ENCODE measurements at places on chromosomes 6 and 20.

DNA sequence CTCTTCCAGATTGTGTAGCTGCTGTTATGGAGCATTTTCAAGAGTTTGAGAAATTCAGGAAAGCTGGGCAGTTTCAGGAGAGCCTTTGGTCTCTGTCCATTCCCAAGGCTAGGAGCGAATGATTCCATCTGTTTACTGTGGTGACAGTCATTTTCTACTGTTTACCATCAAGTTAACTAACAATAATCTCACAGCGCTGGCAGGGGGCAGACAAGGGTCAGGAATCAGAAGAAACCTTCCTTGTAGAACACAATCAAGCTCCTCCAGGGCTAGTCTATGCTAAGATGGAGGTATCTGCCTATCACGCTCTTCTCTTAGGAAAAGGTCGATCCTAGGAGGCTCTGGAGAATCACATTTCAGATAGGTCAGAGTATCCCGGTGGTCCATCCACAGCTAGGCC, 293.9 kb downstream of the KIF16B start:
- DNase-seq: no peak

DNA sequence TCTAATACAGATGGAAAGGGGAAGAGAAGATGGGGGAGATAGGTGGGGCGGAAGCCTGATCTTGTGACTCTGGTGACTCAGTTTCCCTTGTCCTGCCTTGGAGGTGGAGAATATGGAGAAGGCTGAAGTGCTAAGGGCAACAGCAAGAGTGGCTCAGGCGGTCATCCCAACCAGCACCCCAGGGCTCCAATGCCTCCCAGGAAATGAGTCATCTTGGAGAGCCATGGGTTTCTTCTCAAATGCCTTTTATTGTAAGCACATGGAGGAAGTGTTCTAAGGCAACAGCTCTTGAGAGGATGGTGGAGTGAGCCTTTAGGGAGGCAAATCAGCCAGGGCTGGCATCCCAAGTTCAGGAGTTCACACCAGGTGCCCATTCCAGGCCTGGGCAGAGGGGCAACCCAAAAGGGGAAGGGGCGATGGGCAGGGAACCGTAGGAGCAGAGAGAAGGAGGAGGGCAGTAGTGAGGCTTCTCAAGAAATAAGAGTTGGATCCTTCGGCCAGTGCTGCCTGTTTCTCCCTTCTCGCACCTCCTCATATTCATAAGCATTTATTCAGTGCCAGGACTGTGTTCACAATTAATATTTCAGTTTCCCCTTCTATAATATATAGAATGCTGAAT, 13.2 kb upstream of the AHCY start:
- peak; percentile 88 for DNase-seq

- no peak for DNase-seq
Observed at GRCh38 chr20:43165611-43166010, 24.1 kb downstream of the PTPRT start.

GRCh38 chr6:110590821-110591351, 114.5 kb upstream of the SLC22A16 start:
- peak; percentile 50 for DNase-seq

DNA sequence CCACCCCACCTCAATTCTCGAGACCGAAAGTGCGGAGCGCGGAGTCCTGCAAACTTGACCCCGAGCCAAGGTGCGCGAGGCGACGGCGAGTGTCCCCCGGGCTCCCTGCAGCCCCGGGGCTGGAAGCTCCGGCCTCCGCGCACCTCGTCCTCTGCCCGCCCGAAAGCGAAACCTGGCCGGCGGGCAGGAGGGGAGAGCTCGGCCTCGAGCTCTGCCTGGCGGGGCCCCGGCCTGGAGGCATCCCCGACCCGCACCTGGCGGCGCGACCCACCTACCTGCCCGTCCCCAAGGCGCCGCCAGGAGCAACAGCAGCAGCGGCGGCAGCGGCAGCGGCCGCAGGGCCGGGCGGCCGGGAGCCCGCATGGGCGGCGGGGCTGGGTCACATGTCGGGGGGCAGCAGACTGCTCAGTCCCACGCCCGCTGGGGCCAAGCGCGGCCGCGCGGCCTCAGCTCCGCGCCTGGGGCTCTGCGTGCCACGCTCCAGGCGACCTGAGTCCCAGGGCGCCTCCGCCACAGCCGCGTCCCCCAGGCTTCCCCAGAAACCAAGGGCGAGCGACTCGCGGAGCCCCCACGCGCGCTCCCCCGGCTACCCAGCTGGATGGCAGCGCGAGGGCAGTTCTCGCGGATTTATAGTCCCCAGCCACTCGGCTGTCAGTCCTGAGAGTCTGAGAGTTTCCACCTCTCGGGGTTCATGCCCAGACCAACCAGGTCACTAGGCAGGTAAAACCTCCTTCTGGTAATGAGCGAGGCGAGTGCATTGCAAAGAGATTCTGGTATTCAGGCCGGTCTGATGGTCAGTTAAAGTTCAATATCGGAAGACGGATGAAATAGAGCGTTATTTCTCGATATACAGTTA, at the start of gene IL20RA:
Gene IL20RA (minus strand): TSS at position 600 of the 856 bp plus-strand sequence. CDS start 237 bp downstream, at position 363.
- DNase-seq: peak; percentile 24
